ENCODE measurements at places on chromosomes 16 and 17.

DNA sequence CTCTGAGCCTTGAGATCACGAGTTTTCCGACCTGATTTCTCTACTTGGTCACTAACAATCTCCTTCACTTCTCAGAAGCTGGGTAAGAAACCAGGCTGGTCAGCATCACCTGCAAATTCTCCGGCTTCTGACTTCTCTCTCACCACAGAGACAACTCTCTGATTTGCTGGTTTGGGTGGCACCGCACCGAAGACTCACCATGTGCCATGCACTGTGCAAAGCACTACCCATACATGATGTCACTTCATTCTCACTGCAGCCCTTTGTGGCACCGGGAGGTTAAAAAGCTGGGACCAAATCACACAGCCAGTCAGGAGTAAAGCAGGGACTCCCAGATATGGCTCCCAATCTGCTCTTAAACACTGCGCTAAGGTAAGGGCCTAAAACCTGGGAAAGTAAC, 647 bp downstream of the VAC14 start:
- DNase-seq = no peak

- no peak for DNase-seq
These were observed 34.8 kb upstream of the NDRG4 start for GRCh38 chr16:58464916-58465731.

DNA sequence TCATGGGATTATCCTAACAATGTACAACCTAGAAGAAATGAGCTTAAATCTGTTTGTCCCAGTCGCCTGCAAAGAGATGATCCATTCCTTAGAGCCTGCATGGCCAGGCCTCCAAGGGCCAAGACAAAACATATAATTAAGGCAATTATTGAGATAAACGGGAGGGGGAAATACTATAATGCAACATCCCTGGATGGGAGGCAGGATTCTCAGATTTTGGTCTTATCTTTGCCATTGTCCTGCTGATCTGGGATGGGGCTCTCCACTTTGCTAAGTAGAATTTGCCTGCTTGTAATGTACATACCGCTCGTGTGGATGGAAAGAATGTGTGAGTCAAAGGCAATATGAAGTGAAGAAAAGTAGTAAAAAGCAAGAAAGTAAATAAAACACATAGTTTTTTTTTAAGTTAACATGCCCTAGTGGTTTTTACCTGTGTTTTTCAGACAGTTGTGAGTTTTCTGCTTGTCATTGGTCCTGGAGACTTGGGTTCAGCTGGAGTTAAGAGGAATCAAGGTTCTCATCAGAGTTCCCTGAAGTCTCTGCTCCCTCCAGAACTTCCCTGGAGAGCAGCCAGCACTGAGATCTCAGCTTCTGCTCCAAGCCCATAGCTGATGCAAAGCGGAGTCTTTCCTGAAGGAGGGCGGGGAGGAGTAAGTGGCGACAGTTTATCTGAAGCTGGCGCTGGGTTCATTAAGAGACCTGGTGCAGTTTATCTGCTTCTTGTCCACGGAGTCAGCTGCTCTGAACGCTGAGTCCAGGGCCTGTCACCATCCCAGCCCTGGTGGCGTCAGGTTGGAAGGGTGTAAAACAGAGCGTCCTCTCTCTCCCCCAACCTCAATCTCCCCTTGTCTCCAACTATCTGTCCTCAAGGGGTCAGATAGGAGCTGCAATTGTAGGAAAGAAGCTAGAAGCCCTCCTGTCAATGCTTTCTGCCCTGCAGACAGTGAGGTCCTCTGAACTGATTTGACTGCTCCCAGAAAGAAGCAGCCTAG, 30.1 kb downstream of the HOXB1 start:
- no peak for DNase-seq

- no peak for DNase-seq
These were observed 4.4 kb upstream of the ARMC7 start for GRCh38 chr17:75105126-75106080.

- DNase-seq = peak; percentile 12
These were observed 26.3 kb upstream of the OR4D1 start for GRCh38 chr17:58121925-58122324.

DNA sequence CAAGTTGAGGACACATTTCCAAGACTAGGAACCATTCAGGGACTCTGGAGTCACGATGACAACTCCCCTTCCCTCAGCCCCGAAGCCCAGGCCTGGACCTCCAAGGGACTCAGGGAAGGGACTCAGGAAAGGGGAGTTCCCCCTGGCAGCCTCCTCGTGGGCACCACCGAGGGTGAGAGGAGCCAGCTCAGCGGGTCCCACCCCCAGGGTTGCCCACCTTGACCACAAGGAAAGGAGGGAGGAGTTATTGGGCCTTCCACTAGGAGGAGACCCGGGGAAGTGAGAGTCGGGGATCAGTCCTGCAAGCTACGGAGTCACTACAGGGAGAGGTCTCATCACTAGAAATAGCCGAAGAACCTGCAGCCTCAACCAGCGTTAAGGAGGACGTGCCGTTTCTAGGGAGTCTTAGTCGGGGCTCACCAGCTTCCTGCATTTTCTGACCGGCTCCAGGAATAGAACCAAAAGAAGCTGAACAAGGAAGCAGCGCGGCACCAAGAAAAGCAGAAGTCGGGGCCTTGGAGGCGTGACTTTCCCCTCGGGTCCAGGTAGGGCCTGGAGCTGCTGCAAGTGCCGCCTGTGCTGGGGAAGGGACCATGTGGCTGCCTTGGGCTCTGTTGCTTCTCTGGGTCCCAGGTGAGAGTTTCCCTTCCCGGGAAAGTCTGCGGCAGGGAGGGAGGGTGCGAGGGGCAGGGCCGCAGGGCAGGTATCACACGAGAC, at the start of gene CD300A:
Gene CD300A (plus strand): TSS at position 524 of the 717 bp plus-strand sequence. CDS start 70 bp downstream, at position 594.
- no peak for DNase-seq

DNA sequence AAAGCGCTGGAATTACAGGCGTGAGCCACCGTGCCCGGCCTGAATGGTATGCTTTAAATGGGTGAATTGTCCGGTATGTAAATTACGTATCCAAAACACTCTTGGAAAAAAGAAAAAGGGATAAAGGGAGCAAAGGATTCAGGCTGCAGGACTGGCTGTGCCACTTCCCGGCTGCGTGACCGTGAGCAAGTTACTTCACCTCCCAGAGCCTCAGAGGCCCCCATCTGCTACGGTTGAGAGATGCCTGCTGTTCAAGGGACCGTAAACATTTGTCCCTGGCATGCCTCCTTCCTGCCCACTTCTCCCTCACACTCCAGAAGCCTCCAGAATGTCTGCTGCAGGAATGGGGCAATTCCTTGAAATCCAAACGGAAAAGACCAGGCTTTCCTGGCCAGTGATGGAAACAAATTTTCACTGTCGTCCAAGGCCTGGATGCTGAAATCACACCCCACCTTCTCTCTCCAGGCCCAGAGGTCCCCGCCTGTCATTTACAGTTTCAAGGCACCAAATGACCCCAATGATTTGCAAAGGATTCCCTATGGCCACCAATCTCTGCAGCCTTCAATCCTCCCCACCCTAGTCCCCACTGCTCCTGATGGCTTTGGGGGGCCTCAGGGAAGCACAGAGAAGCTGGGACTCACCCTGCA, 22.9 kb upstream of the LITAF start:
- no peak for DNase-seq

GRCh38 chr16:10322723-10323527, 62.9 kb upstream of the ATF7IP2 start:
- no peak for DNase-seq

GRCh38 chr17:15440347-15440746, 27.1 kb downstream of the CDRT4 start:
- no peak for DNase-seq

- DNase-seq = no peak
These were observed 27.6 kb upstream of the AATK start for GRCh38 chr17:81193470-81194224.

DNA sequence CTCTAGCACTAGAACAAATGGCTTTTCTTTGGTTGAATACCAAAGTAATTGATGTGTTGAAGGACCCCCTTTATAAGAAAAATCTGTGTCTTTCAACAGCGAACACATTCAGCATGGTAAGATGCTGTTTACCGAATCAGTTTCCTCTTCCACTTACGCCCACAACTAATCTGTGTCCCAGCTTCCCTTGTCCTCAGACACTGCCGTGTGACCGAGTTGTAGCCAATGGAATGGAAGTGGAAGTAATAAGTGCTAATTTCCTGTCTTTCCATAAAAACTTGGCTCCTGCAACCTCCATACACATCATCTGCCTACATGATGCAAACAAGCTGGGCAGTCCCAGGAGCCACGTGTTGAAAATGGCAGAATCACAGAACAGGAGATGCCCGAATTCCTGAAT, 10.4 kb downstream of the CDIPT start:
- peak; percentile 70 for DNase-seq

- DNase-seq = no peak
These were observed 2.6 kb downstream of the ATP2C2 start for GRCh38 chr16:84370723-84371552.

DNA sequence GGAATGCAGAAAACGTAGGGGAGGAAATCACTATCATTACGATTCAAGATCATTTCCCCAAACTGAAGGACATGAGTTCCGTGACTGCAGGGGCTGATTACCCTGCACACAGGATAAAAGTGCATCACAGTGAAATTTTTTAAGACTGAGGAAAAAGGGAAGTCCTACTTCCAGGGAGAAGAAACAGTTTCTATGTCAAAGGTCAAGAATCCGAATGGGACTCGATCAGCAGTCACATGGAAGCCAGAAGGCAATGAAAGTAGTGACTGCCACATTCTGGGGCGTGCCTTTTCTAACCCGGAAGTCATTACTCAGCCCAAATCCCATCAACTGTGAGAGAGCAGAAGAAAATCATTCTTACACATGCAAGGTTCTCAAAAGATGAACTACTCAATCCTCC, 12.1 kb downstream of the ZZEF1 start:
- peak; percentile 47 for DNase-seq

GRCh38 chr17:75864448-75864871, 9.3 kb upstream of the WBP2 start:
- peak; percentile 50 for DNase-seq

GRCh38 chr17:36931096-36931696, 6.1 kb upstream of the LHX1 start:
- no peak for DNase-seq

DNA sequence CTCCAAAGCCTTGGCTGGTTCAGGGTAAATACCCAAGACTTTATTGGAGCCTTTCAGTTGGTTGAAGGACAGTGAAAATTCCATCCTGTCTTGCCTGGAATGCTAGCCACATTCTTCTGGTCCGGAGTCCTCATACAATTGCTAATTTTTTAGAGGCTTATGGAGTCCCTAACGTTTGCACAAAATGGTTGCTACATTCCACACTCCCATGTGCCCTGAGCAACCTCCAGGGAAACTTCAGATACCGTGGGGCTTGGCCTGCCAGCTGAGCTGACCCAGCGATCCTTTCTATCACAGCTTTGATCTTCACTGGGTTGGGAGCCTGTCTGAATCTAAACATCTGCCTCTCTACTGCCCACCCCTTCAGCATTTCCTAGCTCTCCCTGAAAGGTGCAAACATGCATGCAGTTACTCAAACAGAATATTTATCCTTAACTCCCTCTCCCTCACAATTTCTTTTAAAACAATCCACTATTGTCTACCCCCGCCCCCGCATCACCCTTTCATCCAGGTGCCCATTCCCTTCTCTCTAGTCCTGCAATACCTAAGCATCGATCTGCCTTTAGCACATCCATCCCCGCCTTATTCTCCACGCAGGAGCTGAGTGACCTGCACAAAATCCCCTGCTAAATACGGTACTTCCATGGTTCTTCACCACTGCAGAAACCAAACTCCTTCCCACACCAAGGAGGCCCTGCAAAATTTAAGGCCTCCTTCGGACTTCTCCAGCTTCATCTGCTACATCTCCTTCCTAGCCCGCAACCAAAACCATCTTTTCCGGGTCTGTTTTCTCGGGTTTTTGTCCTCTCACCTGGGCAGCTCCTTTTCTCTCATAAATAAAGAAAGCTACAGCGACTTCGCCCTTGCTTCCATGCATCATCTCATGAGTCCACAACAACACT, 810 bp upstream of the GAN start:
- no peak for DNase-seq

- DNase-seq = no peak
These were observed 24.4 kb upstream of the ZC3H18 start for GRCh38 chr16:88545781-88546180.

Measured in GM04504 (cell line).